Hepatocyte (in vitro differentiated cells): ENCODE measurements at places on chromosomes 16 and 17.
A peak's percentile ranks its signal among the peaks of the same experiment; 100 is the strongest.

DNA sequence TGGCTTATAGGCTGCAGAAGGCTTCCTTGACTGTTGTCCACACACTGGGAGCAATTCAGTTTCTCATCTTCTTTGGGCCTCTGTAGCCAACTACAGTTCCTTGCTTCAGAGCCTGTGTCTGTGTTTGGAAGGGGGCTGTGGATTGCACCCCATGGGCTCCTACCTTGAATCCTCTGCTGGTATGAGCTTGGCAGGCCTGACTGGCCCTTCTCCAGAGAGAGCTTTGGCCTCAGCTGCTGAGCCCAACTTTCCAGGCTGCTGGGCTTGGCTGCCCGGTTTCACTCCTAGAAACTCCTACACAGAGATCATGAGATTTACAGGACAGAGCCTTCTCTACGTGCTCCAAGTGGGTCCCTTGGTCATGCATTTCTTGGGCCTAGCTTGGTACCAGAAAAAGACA, 354.4 kb downstream of the SNX29 start:
- no peak overlapping the region for H3K4me3 ChIP-seq
- H3K27me3 ChIP-seq: no peaks in the 10 kb centered on the region
- H3K36me3 ChIP-seq: no peaks in the 10 kb centered on the region
- H3K4me1 ChIP-seq: no peaks in the 10 kb centered on the region
- no peak overlapping the region for H3K27ac ChIP-seq
- no peak for DNase-seq

DNA sequence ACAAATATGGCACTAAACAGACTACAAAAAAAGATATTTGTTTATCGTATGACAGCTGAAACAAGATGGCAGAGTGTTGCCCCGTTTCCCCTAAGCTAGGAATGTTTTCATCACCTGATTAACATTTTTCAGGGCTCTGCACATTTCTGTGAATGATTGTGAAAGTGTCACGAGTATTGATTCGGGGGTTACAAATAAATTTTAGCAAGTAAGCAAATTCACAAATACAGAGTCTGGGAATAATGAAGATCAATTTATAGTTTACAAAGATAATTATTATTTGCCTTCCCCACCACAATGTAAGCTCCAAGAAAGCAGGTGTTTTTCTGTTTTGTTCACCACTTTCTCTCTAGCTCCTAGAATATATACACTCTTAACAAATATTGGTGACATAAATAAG, 361.2 kb upstream of the ERCC4 start:
- no peak overlapping the region for H3K27ac ChIP-seq
- H3K36me3 ChIP-seq: no peaks in the 10 kb centered on the region
- no peaks in the 10 kb centered on the region for H3K27me3 ChIP-seq

GRCh38 chr17:79413611-79414010, 197.2 kb downstream of the RBFOX3 start:
- no peaks in the 10 kb centered on the region for H3K4me1 ChIP-seq
- H3K36me3 ChIP-seq: no peaks in the 10 kb centered on the region
- H3K27ac ChIP-seq: no peak overlapping the region
- H3K27me3 ChIP-seq: peaks cover 21% of the 10 kb centered on the region

GRCh38 chr16:58451945-58452401, 48.0 kb upstream of the NDRG4 start:
- H3K4me3 ChIP-seq: no peak overlapping the region
- H3K4me1 ChIP-seq: no peaks in the 10 kb centered on the region
- no peaks in the 10 kb centered on the region for H3K36me3 ChIP-seq
- DNase-seq: peak; percentile 52
- H3K27ac ChIP-seq: no peak overlapping the region

- H3K36me3 ChIP-seq: no peaks in the 10 kb centered on the region
- no peak overlapping the region for H3K4me3 ChIP-seq
- H3K27ac ChIP-seq: no peak overlapping the region
These were observed 15.0 kb upstream of the TAT start for GRCh38 chr16:71591917-71592316.

GRCh38 chr16:21264571-21265036, 13.5 kb downstream of the CRYM start:
- peaks cover 29% of the 10 kb centered on the region for H3K4me1 ChIP-seq
- no peaks in the 10 kb centered on the region for H3K36me3 ChIP-seq
- H3K27me3 ChIP-seq: no peaks in the 10 kb centered on the region
- H3K27ac ChIP-seq: peak overlapping the region; percentile 87

GRCh38 chr17:61127960-61128359, 271.7 kb upstream of the TBX2 start:
- no peak for DNase-seq
- H3K4me3 ChIP-seq: no peak overlapping the region
- no peaks in the 10 kb centered on the region for H3K36me3 ChIP-seq
- H3K4me1 ChIP-seq: peaks cover 13% of the 10 kb centered on the region

DNA sequence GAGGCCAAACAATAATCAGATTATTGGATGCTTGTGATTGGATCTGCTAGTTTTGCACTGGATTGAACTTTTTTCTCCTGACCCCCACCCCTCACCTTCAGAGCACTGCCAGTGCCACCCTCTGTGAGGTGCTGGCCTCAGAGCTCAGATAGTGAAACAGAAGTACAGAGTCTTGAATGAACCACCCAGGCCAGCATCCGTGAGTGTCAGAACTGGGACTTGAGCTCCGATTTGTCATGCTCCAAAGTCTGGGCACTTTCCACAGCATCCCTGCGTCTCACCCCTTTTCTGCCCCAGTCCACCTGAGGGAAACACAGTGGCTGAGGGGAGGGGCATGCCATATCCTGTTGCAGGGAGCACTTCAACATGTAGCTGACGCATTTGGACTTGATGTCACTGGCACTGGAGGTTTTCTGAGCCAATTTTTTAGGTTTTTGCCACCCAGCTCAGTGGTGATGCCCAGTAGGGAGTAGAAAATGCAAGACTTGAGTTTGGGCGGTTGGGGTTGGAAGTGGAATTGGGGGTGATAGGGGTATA, 47.3 kb downstream of the SMPD3 start:
- H3K27ac ChIP-seq: no peak overlapping the region
- no peaks in the 10 kb centered on the region for H3K4me1 ChIP-seq
- no peak for DNase-seq
- no peaks in the 10 kb centered on the region for H3K27me3 ChIP-seq

DNA sequence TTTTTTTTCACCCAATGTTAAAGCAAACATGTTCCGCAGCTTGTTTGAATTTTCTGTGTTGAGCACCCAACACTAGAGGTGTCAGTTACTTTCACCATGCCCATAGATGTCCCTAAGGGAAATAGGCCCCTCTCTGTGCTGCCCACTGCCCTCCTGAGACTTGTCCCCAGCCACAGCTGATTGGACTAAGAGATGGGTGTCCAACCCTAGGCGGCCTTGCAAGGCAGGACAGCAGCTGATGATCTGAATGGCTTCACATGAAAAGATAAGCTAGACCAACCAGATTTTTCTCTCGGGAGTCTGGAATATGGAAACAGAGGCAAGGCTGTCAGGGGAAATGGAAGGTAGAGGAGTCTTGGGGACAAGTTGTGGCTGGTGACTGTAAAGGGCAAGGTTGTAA, 6.1 kb upstream of the CALB2 start:
- H3K27me3 ChIP-seq: peaks cover 9% of the 10 kb centered on the region
- no peak overlapping the region for H3K4me3 ChIP-seq

DNA sequence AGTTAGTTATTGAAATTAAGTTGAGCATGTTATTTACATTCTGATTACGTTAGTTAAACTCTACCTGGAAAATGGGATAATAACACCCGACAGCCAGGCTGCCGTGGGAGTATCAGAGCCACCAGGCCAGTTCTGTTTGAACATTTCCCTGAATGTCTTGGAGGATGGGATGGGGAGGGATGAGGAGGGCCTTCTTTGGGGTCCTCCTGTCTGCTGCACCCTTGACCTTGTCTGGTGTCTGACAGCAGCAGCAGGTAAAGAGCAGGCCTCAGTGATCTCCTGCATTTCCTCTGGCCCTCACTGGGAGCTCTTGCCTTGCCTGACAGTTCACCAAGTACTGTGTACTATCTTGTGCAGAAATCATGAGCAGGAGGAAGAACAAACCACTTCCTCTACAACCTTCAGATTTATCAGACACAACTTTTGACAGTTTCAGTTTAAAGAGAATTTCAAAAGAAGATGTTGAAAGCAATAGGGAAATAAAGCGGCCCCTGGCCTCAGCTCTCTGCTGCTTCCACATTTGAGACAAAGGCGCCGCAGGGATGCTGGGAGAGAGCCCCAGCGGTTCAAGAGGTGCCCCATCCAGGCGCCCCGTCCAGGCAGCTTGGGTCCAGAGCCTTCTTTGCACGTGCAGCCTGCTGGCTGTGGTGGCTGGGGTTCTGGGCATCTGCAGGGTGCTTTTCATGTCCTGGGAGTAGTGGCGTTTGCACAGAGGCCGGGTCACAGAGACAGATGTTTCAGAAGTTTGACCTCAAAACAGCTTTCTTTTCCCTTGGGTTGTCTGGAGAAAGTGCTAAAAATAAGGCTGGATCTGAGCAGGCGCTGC, 25.3 kb downstream of the CMIP start:
- no peaks in the 10 kb centered on the region for H3K27me3 ChIP-seq
- no peak overlapping the region for H3K4me3 ChIP-seq
- no peak for DNase-seq
- no peaks in the 10 kb centered on the region for H3K36me3 ChIP-seq
- peaks cover 11% of the 10 kb centered on the region for H3K4me1 ChIP-seq

GRCh38 chr17:73598212-73598611, 46.0 kb downstream of the SDK2 start:
- no peak for DNase-seq
- no peak overlapping the region for H3K27ac ChIP-seq
- H3K36me3 ChIP-seq: no peaks in the 10 kb centered on the region

- H3K27me3 ChIP-seq: no peaks in the 10 kb centered on the region
- DNase-seq: no peak
- H3K27ac ChIP-seq: no peak overlapping the region
- peaks cover 6% of the 10 kb centered on the region for H3K4me1 ChIP-seq
These were observed 5.5 kb downstream of the CACNB1 start for GRCh38 chr17:39191750-39192510.

GRCh38 chr16:77897831-77898605, 109.7 kb downstream of the VAT1L start:
- H3K4me1 ChIP-seq: peaks cover 11% of the 10 kb centered on the region
- no peak for DNase-seq
- no peaks in the 10 kb centered on the region for H3K27me3 ChIP-seq
- no peak overlapping the region for H3K4me3 ChIP-seq

DNA sequence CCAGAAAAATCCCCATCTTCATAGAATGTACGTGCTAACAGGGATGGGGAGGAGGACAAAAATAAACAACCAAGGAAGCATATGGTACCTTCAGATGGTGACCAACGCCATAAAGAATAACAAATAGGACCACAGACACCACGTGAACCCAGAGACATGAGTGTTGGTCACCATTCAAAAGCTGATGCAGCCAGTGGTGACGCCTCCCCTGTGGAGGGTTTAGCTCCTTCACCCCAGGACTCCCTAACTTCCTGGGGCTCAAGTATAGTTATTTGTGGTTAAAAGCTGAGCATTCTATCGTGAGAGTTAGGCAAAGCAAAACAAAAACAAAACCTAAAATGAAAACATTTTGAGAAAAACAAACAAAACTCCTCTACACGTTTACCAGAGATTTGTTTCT, 184.7 kb downstream of the SOX9 start:
- peaks cover 20% of the 10 kb centered on the region for H3K4me1 ChIP-seq
- no peak overlapping the region for H3K4me3 ChIP-seq

DNA sequence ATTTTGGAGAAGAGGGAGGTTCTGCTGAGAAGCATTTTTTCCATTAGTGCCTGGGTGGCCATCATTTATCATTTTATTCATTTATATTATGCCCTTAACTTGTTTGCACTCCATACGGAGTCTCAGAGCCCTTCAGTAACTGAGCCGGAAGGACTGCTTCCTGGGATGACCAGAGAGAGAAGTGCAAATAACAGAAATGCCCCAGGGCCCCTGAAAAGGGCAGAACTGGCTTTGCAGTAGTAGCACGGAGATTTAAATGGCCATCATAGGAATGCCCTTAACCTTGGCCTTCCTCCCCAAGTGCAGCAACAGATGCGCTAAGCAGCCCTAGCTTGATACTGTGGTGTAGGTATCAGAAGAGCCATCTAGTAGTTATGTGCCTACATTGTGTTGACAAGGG, 58.5 kb downstream of the NUP93 start:
- H3K27me3 ChIP-seq: no peaks in the 10 kb centered on the region
- no peaks in the 10 kb centered on the region for H3K36me3 ChIP-seq
- DNase-seq: no peak
- no peak overlapping the region for H3K27ac ChIP-seq

- no peaks in the 10 kb centered on the region for H3K27me3 ChIP-seq
- H3K4me1 ChIP-seq: peaks cover 3% of the 10 kb centered on the region
- H3K36me3 ChIP-seq: no peaks in the 10 kb centered on the region
- DNase-seq: no peak
These were observed 202.3 kb downstream of the LGALS9B start for GRCh38 chr17:20264996-20265395.

- no peaks in the 10 kb centered on the region for H3K4me1 ChIP-seq
- H3K27ac ChIP-seq: no peak overlapping the region
- no peaks in the 10 kb centered on the region for H3K27me3 ChIP-seq
- DNase-seq: no peak
These were observed 128.6 kb downstream of the CPPED1 start for GRCh38 chr16:12675046-12675445.

- peak; percentile 50 for DNase-seq
- H3K27me3 ChIP-seq: no peaks in the 10 kb centered on the region
- no peaks in the 10 kb centered on the region for H3K36me3 ChIP-seq
- H3K4me3 ChIP-seq: no peak overlapping the region
These were observed 146.6 kb downstream of the TRIM37 start for GRCh38 chr17:58960068-58960467.

DNA sequence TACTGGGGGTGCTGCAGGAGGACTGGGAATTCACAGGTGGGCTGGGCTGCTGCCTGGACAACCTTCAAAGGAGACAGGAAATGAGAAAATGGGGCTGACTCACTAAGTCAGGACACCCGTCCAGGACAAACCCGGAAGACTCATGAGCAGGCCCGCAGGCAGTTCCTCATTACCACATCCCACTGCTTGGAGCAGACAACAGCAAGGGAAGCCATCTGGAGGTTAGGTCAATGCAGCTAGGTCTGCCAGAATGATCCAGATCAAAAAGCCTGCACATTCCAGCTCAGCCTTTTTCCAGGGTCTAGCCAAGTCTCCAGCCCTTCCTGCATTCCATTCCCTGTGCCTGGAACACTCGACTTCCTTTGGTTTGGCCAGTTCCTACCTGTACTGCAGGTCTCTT, 536.5 kb upstream of the CDH11 start:
- no peak overlapping the region for H3K27ac ChIP-seq
- peak; percentile 39 for DNase-seq
- H3K4me1 ChIP-seq: peaks cover 6% of the 10 kb centered on the region
- no peak overlapping the region for H3K4me3 ChIP-seq
- H3K36me3 ChIP-seq: no peaks in the 10 kb centered on the region
